Smooth muscle cell of trachea (primary cell): ENCODE measurements at places on chromosomes 7 and 10. TPM values are rescaled to one million over a fixed set of nuclear protein-coding genes. Genes with fewer than 3 reads are reported as not detected.

Gene RGR
- total RNA-seq: not detected in 2 replicates

Gene VPS37D
- total RNA-seq: 6.4 and 12.2 TPM in 2 replicates

Gene ZNF804B
- total RNA-seq: not detected in 2 replicates

Gene RAB19
- total RNA-seq: not detected in 2 replicates

Gene ABCB4
- 4.6 and 4.8 TPM in 2 replicates for total RNA-seq

Gene CHPF2
- total RNA-seq: 71.4 and 127 TPM in 2 replicates

Gene NPSR1
- not detected in 2 replicates for total RNA-seq
